ENCODE measurements at places on chromosomes 2 and 18.

DNA sequence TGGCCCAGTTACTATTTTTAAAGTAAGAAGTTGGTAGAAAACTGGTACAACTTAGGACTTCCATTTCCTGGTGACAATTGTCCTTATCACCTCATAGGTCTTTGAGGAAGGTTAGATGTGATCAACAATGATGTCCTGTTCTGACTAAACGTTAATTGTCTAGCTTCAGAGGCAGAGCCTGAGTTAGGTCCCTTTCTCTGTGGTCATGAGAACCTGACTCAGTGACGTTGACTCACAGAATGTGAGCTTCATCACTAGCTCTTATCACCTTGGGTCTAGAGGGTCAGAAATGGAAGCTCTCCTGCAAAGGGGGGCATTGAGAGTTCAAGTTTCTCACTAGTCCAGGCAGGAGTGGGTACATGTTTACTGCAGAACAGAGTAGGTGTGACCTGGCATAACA lies 60.6 kb upstream of the ATP8B1 start:
- no peak for DNase-seq

GRCh38 chr18:3450799-3451182 lies 819 bp downstream of the TGIF1 start:
- no peak for DNase-seq

GRCh38 chr2:221779614-221780067 lies 207.5 kb upstream of the EPHA4 start:
- no peak for DNase-seq

- DNase-seq = no peak
These were observed 214.7 kb downstream of the SEPTIN10 start for GRCh38 chr2:109399066-109399465.

DNA sequence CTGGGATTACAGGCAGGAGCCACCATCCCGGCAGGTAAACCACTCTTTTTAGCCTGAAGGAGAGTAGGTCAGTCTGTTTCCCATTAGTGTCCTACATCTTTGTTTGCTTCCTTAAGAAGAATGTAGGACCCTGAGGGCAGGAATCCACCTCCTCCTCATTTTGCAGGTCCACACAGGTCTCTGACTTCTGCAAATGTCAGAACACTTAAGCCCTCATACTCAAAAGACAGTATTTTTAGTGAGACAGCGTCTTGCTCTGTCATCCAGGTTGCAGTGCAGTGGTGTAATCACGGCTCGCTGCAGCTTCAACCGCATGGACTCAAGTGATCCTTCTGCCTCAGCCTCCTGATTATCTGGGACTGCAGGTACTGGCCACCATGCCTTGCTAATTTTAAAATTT lies 9.3 kb downstream of the PSTPIP2 start:
- no peak for DNase-seq

GRCh38 chr18:32553174-32553573 lies 82.5 kb upstream of the GAREM1 start:
- DNase-seq = no peak

DNA sequence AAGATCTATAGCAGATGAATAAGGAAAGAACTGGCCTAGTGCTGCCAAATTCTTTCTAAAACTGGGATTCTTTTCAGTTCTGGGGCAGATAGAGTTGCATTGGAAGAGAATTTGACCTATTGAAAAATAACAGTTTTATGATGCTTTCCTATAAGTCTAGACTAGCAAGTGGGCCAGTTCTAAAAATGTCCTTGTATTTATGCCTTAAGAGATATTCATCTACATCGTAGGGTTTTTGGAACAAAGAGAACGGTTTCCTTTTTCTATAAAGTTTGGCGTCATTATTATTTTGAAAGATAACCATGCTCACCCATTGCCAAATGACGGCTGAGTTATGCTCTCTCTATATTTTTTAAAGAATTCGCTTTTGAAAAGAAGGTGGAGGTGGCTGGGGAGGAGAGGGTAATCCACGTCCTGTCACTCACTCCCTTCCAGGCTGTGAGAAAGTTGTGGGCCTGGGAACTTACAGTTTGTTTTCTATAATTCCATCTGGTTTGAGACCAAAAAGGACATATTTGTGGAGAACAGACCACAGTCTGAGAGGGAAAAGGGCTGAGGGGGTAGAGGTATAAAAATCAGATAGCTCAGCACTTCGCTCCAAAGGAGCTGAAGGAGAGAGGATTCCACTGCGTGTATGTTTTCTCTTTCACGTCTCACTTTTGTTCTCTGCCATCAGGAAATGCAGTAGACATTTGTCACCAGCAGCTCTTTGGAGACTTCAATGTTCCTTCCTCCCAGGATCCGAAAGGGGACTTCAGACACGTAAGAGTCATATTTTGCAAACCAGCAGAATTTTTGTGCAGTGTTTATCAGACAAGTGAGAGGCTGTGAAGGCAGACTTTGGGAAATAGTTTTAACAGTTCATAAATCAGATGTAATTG lies 281.9 kb upstream of the FN1 start:
- no peak for DNase-seq

DNA sequence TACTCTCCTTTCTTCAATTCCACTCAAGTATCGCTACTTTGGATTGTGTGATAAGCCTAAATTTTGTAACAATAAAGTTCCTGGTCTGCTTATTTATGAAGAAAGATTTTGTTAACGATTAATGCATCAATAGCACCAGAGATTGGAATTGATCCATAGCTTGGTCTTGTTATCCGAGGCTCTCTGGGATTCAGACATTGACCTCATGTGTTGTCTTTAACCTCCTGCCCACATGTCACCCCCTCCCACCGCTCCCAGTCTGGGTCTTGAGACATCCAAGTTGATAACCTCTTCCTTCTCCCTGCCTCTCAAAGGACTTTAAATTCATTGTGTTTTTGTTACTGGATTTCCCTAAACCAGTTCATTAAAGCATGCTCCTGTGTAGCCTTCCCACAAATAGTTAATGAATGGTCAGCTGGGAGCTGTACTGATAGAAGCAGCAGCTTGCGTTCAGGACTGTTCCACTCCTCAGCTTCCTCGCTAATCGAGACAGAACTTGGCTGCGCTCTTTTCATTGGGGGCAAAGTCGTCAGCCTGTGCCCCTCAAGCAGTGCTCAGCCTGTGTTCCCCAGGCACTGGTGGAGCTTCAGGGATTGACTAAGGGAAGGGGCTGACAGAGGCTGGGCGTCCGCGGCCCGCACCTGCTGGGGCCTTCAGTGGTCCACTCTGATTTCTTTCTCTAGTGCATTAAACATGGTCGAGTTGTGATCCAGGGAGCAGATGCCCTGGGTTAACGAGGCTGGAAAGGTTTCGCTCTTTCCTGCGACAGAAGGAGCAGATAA lies 18.9 kb downstream of the ASB1 start:
- DNase-seq = no peak

DNA sequence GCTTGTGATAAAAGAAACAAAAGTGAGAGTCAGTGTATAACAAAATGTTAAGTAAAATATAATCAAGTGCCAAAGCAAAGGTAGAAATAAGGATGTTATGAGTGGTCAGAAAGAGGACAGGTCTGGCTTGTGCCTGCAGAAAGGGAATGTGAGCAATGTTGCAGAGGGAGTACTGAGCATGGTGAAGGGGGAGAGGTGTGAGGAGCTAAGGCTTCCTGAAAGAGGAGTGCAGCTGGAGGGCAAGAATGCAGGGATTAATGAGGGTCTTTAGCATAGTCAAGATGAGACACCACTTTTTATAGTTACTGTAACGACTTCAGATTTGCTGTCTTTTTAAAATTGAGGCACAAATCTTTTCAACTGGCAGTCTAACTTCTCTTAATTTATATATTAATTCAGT lies 22.0 kb upstream of the FIGN start:
- no peak for DNase-seq

GRCh38 chr2:55985406-55985805 lies 61.8 kb upstream of the EFEMP1 start:
- DNase-seq = no peak

GRCh38 chr18:27202741-27203140 lies 17.6 kb upstream of the CHST9 start:
- no peak for DNase-seq

DNA sequence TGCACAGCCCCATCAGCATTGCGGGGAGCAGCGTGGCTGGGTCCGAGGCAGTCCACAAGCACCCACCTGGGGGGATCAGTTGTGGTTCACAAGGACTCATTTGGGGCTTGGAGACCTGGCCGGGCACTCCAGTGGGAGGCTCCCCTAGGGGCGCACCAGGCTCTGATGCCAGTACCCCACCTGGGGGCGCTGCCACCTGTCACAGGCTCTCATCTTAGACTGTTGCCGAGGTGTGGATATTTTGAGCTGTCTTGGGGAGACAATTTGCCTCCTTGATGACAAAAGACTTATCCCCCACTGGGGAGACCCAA lies 3.0 kb downstream of the ADRA2B start:
- DNase-seq = no peak

- DNase-seq = no peak
These were observed 133.3 kb downstream of the OSR1 start for GRCh38 chr2:19225126-19225525.

GRCh38 chr2:128236491-128237035 lies 82.1 kb downstream of the HS6ST1 start:
- DNase-seq = no peak

- DNase-seq = no peak
These were observed 301.8 kb downstream of the AGPS start for GRCh38 chr2:177694348-177694747.

DNA sequence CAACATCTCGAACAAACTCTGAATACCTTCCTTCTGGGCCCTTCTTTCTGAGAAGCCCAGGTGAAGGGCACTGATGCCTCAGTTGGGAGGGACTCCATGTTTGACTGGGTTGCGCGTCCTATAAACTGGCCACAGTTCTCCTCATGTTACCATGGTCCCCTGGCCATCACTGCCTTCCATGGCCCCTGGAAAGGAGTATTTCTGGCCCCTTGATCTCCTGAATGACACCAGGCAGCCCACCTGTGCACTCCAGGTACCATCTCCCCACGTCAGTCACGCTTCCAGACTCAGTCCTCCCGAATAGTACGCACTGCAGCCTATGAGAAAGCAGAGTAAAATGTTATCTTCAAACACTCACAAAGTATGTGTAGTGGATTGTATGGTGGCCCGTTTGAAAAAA lies 73.9 kb downstream of the ACKR3 start:
- DNase-seq = no peak

GRCh38 chr2:199278099-199278498 lies 179.6 kb downstream of the SATB2 start:
- DNase-seq = no peak

GRCh38 chr2:223034221-223034975 lies 17.6 kb upstream of the KCNE4 start:
- no peak for DNase-seq

- no peak for DNase-seq
These were observed 121.9 kb upstream of the ACAA2 start for GRCh38 chr18:49935215-49935614.

- no peak for DNase-seq
These were observed 18.6 kb upstream of the KLHL30 start for GRCh38 chr2:238119756-238120462.

GRCh38 chr18:35178260-35178659 lies 62.6 kb upstream of the ZNF397 start:
- DNase-seq = no peak

GRCh38 chr2:64501946-64502345 lies 22.2 kb upstream of the AFTPH start:
- no peak for DNase-seq

DNA sequence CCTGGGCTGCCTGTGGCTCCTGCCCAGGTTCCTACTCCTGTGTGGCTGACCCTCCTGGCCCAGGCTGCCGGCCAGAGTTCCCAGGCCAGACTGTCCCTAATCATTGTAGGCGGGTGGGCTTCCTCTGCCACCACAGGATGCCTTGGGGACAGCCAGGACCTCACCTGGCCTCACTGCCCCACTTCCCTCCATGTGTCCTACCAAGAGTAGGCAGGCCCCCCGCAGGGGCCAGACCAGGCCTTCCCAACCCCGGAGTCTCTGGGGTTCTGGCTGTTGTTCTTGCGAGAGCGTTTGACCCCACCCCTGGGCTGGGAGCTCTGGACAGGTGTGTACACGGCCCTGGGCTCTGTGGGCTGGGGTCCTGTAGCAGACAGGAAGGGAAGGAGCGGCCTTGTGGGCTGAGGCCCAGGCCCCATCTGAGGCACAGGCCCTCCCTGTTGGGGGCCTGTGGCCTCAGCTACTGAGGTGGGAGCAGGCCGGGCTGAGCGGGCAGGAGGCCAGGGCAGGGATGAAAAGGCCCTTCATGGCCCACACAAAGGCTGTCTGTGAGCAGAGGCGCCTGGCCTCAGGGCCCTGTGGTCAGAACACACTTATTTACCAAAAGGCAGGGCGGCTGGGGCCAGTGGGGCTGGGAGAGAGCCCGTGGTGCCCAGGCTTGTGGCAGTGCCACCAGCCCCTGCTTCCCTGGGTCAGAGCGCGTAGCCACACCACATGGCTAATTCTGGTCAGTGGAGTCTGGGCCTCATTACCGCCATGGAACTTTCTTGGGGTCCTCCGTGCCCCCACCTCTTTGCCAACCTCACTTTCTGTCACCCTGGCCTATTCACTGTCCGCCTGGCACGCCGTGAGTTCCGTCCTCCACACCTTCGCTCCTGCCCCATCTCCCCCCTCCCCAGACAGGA lies 2.0 kb downstream of the SNORC start:
- no peak for DNase-seq

DNA sequence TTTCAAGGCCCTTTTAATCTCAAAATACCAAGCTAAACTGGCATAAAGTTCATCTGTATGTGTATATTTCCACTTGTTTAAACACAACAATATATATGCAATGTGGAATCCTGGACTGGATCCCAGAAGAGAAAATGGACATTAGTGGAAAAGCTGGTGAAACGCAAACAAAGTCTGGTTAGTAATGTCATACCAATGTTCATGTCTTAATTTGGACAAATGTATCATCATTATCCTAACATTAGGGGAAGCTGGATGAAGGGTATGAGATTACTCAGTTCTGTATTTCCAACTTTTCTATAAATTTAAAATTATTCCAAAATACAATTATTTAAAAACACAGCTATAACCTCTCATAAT lies 3.8 kb downstream of the SP3 start:
- no peak for DNase-seq

DNA sequence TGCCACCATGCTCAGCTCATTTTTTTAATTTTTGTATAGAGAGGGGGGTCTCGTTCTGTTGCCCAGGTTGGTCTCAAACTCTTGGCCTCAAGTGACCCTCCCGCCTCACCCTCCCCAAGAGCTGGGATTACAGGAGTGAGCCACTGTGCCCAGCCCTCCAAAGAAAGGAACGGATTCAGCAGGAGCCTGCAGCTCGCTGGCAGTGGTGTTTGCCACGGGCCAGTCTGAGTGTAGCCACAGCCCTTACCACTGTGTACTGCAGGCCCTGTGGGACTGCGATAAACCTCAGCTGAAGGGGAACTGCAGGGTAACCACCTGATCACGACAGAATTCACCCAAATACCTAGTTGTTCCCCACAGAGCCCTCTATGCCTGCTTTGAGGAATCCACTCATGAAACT lies 6.8 kb downstream of the COPS9 start:
- no peak for DNase-seq

GRCh38 chr18:32478317-32478716 lies 7.6 kb upstream of the GAREM1 start:
- DNase-seq = no peak

DNA sequence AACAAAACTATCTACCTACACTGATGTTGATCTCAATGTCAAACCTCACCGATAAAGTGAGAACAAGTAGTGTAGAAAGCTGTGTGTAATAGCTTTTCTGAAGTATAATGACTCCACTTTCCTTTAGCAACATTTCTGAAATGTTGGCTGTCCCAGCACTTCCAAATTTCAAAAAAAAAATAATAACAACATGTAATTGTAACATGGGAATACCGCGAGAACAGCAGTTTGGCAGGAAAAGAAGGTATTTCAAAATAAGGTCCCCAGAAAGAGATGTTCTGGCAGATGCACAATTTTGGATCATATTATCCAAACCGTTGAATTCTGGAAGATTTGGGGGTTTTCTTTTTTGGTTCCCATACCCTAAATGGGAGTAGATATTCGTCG lies 352.0 kb downstream of the ARHGAP15 start:
- DNase-seq = no peak
